ENCODE measurements at places on chromosomes 1 and 21.

DNA sequence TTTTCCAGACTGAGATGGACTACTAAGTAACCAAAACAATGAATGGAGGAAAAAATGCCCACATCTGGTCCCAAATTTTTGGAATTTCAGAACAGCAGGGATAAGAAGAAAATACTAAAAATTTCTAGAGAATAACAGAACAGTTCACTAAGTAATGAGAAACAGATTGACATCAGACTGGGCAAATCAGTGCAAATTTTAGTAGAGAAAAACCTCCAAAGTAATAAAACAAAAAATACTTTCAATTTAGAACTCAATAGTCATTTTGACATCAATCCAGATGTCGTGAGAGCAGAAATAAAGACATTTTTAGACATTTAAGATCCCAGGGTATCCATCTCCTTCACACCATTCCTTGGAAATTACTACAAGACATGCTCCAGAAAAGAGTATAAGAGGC is 39.3 kb downstream of the CRP start:
- no peaks in the 10 kb centered on the region for H3K36me3 ChIP-seq
- DNase-seq, result no peak
- H3K27me3 ChIP-seq, result peaks cover 23% of the 10 kb centered on the region
- no peak overlapping the region for H3K4me3 ChIP-seq

DNA sequence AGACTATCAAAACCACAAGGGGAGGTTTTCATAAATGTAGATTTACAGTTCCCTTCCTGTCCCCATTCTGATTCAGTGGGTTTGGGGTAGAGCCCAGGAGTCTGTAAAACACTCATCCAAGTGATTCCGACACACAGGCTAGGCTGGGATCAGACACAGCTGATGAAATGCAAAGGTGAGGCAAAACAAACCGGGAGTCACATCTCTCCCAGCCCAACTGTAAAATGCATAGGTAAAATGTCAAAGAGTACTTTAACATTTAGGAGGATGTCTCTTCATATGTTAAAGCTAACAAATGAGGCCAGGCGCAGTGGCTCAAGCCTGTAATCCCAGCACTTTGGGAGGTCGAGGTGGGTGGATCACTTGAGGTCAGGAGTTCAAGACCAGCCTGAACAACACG is 45.0 kb downstream of the ZNF281 start:
- H3K36me3 ChIP-seq, result peaks cover 7% of the 10 kb centered on the region
- H3K4me1 ChIP-seq, result peaks cover 28% of the 10 kb centered on the region
- no peak overlapping the region for H3K4me3 ChIP-seq
- no peaks in the 10 kb centered on the region for H3K27me3 ChIP-seq
- no peak for DNase-seq

DNA sequence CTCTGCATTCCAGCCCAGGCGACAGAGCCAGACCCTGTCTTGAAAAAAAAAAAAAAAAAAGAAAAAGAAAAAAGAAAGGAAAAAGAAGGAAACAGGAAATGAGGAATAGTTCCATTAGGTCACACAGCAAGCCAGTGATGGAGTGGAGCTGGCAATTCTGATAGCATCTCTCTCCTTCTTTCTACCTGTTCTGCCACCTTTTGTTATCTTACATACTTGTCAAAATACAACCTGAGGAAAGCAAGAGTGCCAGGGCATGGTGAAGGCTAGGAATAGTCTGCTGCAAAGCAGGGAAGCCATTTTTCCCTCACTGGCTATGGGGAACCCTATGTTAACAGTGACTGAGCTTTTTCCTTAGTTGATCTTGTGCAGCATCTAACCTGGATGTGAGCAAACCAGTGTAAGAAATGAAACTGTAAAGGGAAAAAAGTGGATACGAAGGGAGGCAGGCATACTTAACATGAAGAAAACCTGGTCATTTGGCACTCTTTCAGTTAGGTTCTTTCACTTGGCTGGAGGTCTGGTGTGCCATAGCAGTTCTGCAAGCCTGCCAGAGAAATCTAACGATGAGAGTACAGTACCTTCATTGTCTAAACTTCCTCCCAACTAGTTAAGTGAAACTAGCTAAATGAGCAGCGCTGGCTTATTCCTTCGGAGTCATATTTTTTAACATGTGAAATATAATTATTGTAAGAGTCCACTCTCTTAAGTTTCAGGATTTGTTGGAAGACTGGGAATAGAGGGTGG is 17.9 kb upstream of the THEM5 start:
- peaks cover 10% of the 10 kb centered on the region for H3K4me1 ChIP-seq
- no peaks in the 10 kb centered on the region for H3K27me3 ChIP-seq
- H3K27ac ChIP-seq, result no peak overlapping the region
- H3K36me3 ChIP-seq, result peaks cover 24% of the 10 kb centered on the region
- no peak for DNase-seq

GRCh38 chr1:151472856-151473731 is 13.8 kb upstream of the POGZ start:
- H3K4me3 ChIP-seq, result peak overlapping the region; percentile 88
- peaks cover 3% of the 10 kb centered on the region for H3K4me1 ChIP-seq
- H3K27me3 ChIP-seq, result peaks cover 6% of the 10 kb centered on the region
- no peaks in the 10 kb centered on the region for H3K36me3 ChIP-seq
- peak overlapping the region; percentile 87 for H3K27ac ChIP-seq

DNA sequence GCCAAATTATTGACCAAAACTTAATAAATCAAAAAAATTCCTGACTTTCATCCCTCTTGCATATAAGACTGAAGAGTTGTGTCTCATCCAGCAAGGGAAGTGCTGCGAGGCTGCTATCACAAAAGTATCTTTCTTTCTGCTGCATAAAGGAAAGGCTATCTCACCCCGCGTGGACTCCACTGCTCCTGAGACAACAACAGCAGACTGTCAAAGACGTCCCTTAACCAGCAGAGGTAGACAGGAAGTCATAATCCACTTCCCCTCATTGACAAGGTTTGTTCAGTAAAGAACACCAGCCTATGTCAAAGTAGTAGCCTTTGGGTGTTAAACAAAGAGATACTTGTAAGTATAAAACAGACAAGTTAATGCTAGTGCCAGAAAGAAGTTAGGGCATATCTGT is 29.4 kb downstream of the VPS26C start:
- H3K4me1 ChIP-seq, result peaks cover 4% of the 10 kb centered on the region
- DNase-seq, result no peak
- H3K27me3 ChIP-seq, result no peaks in the 10 kb centered on the region
- no peak overlapping the region for H3K27ac ChIP-seq
- H3K4me3 ChIP-seq, result no peak overlapping the region
- H3K36me3 ChIP-seq, result peaks cover 33% of the 10 kb centered on the region

DNA sequence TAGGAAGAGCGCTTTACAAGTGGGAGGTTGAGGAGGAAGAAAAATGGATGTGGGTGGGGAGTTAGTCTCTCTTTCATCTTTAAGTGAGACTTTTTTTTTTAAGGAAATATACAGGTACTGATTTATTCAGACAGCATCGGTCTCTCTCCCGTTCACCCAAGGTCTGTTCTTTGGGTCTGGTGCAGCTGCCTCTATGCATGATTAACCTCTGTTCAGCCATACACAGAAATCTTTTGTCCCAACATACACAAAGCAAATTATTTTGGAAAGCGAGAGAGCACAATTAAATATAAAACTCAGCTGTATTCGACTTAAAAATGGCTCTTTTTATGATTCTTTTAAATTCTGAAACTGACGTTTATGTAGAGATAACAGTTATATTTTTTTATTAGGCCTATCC is 11.0 kb downstream of the PROX1 start:
- H3K27ac ChIP-seq, result no peak overlapping the region
- no peaks in the 10 kb centered on the region for H3K4me1 ChIP-seq
- H3K4me3 ChIP-seq, result no peak overlapping the region
- no peaks in the 10 kb centered on the region for H3K36me3 ChIP-seq
- H3K27me3 ChIP-seq, result peaks cover 13% of the 10 kb centered on the region

GRCh38 chr1:51264451-51264850 is 28.4 kb downstream of the RNF11 start:
- no peaks in the 10 kb centered on the region for H3K27me3 ChIP-seq
- H3K4me3 ChIP-seq, result no peak overlapping the region
- no peak for DNase-seq
- H3K4me1 ChIP-seq, result peaks cover 61% of the 10 kb centered on the region
- peaks cover 6% of the 10 kb centered on the region for H3K36me3 ChIP-seq
- no peak overlapping the region for H3K27ac ChIP-seq

DNA sequence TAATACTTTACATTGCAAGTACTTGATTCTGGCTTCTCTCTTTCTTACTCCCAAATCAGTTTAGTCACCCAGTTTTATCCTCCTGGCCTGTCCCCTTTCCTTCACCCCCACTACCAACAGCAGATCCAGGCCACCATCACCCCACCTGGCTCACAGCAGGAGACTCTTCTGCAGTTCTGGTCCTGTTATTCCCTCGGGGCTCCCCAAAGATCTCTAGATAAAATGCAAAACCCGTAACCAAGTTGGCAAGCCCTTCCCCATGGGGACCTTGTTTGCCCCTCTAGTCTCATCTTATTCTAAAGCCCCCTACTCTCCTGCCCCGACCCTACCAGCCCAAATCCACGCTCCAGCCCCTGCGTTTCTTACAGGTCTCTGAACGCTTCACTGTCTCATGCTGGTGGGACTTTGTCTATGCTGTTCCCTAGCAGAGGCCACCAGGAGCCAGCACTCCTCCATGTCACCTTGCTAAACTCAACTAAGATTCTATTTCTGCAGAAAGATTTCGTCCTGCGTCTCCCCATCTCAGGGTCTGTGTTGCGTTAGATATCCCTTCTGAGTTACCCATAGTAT is 4.0 kb downstream of the ABCG1 start:
- H3K4me1 ChIP-seq, result peaks cover 36% of the 10 kb centered on the region
- H3K36me3 ChIP-seq, result peaks cover 15% of the 10 kb centered on the region
- no peak for DNase-seq

GRCh38 chr1:232034556-232034955 is 408.0 kb downstream of the DISC1 start:
- peaks cover 4% of the 10 kb centered on the region for H3K36me3 ChIP-seq
- H3K27me3 ChIP-seq, result no peaks in the 10 kb centered on the region
- no peaks in the 10 kb centered on the region for H3K4me1 ChIP-seq
- DNase-seq, result no peak
- H3K4me3 ChIP-seq, result no peak overlapping the region
- H3K27ac ChIP-seq, result no peak overlapping the region

- no peak for DNase-seq
- H3K4me3 ChIP-seq, result no peak overlapping the region
- H3K27me3 ChIP-seq, result peaks cover 15% of the 10 kb centered on the region
- H3K4me1 ChIP-seq, result no peaks in the 10 kb centered on the region
- no peak overlapping the region for H3K27ac ChIP-seq
Measured at GRCh38 chr1:55747408-55747841, 532.3 kb upstream of the USP24 start.

DNA sequence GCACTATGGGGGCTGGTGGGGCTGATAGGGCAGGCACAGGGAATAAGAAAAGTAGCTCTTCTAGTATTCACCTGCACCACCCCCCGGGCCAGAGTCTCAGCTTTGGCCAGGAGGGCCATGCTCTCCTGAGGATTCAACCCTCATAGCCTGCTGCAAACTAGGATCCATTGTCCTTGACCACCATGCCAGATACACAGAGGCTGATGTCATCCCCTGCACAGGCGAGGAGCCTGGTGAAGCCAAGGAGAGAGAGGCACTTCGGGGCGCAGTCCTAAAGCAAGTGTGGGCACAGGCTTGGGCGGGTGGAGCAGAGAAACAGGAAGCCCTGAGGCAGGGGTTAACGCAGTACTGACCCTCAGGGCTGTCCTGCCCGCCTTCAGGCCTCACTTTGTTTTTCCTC is 29.5 kb downstream of the TMEM53 start:
- no peak overlapping the region for H3K4me3 ChIP-seq
- H3K27ac ChIP-seq, result peak overlapping the region; percentile 53
- H3K4me1 ChIP-seq, result peaks cover 4% of the 10 kb centered on the region
- no peaks in the 10 kb centered on the region for H3K27me3 ChIP-seq
- no peak for DNase-seq

DNA sequence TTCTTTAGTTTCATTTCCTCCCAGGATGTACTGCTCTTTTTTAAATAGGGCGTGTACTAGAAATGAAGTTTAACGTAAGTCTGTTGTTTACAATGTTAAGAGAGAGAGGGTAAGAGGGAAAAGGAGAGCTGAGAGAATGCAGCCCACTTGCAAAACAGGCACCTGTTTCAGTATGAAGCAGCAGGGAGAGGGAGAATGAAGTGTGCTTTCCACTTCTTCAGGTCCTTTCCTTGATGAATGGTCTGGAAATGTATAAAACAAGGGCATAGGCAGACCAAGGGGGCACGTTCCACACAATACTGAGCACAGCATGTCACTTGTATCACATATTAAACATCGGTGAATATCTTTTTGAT is 2.0 kb downstream of the KCNA3 start:
- H3K27me3 ChIP-seq, result no peaks in the 10 kb centered on the region
- H3K4me1 ChIP-seq, result peaks cover 27% of the 10 kb centered on the region
- peak overlapping the region; percentile 84 for H3K4me3 ChIP-seq
- H3K36me3 ChIP-seq, result no peaks in the 10 kb centered on the region

- peak; percentile 4 for DNase-seq
- peak overlapping the region; percentile 84 for H3K4me3 ChIP-seq
Measured at GRCh38 chr1:58249737-58250586, 296.6 kb downstream of the OMA1 start.

DNA sequence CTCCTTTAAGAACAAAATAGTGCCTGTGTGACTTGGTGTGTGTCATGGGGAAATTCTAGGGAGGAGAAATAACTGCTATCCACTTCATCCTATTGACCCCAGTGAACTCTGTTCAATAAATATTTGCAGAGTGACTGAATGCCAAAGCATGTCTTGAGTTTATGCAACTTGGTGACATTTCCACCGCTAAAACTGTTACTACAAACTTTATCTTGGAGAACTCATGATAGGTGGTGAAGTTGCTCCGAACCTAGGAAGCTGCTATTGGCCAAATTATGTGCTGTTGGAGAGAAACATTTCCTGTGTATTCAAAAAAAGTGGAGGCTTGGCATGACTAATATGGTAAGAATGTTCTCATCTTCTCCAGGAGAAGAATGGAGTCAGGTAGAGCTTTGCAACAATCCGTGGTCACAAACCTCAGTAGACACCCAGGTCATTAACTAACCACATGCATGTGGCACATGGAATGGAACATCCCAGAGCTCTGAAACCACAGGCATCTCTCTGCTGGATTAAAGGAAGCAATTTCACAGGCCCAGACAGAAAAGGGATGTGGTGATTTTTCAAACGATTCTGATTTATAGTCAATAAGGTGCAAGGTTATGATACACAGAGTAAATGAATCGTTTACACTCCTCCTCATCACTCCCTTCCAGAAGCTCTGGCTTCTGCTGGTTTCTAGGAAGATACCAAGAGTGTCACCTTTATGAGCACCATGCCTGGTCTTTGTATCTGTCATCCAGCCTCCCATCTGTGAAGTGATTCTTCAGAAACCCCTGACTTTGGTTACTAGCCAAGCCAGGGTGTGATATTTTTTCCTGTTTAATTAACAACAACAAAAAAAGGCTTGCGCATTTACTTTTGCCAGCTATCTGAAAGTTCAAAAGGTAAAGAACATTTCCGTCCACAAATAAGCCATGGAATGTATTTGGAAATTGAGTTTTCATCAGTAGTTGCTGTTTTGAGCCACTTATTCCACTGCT is 361.1 kb downstream of the TGFB2 start:
- no peak for DNase-seq
- H3K27me3 ChIP-seq, result no peaks in the 10 kb centered on the region
- H3K36me3 ChIP-seq, result no peaks in the 10 kb centered on the region
- no peak overlapping the region for H3K27ac ChIP-seq
- H3K4me1 ChIP-seq, result no peaks in the 10 kb centered on the region

All from stimulated activated naive B cell treated with anti-CD40 and anti-IgM and Interleukin-4, amounts not matched to agents 10 μg/mL and 1 μg/mL and 100 μg/mL, for 72 hours (primary cell).